ENCODE measurements at places on chromosomes 5 and 9.

GRCh38 chr9:121912812-121913627 is 180.1 kb downstream of the TTLL11 start:
- DNase-seq: no peak

- no peak for DNase-seq
Observed at GRCh38 chr5:6858419-6858818, 145.2 kb downstream of the TENT4A start.

DNA sequence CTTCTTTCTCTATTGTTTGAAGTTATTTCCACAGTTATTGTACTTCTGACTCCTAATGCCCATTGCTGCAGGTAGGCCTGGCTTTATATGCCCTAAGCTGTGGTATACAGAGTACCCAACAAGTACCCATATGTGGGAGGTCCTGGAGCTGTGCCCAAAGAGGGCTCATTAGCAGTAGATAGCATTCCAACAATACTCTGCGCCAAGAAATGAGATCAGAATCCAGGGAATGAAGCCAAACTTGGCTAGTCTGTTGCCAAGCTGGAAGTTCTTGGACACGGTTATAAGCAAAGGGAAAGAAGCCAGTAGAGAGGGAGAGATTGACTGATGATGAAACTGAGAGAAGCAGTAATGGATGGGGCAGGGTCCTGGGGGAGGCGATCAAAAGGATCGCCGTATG is 29.7 kb upstream of the FAM169A start:
- no peak for DNase-seq

GRCh38 chr5:165569551-165569950 is 2064.1 kb downstream of the MAT2B start:
- DNase-seq: no peak

GRCh38 chr5:134594797-134595457 is 37.7 kb downstream of the SAR1B start:
- DNase-seq: no peak
